ENCODE measurements at places on chromosomes 13 and 19. TPM values are rescaled to one million over a fixed set of nuclear protein-coding genes. Genes with fewer than 3 reads are reported as not detected.

DNA sequence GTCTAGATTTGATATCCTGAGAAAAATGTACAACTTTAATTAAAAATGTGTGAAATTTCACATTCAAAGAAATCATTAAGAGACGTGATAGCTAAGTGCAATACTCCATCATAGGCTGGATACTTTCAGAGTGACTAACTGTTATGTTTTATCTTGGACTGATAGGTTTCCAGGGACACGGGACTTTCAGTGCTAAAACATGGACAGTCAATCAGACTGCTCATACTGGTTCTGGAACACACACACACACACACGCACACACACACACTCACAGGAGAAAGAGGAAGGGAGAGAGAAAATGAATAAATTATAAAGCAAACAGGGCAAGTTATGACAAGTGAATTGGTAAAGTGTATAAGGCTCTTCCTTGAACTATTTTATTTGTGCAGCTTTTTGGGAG is 955.9 kb downstream of the SLITRK5 start:
- no peaks in the 10 kb centered on the region for H3K36me3 ChIP-seq
- no peak overlapping the region for H3K4me3 ChIP-seq
- no peaks in the 10 kb centered on the region for H3K4me1 ChIP-seq

DNA sequence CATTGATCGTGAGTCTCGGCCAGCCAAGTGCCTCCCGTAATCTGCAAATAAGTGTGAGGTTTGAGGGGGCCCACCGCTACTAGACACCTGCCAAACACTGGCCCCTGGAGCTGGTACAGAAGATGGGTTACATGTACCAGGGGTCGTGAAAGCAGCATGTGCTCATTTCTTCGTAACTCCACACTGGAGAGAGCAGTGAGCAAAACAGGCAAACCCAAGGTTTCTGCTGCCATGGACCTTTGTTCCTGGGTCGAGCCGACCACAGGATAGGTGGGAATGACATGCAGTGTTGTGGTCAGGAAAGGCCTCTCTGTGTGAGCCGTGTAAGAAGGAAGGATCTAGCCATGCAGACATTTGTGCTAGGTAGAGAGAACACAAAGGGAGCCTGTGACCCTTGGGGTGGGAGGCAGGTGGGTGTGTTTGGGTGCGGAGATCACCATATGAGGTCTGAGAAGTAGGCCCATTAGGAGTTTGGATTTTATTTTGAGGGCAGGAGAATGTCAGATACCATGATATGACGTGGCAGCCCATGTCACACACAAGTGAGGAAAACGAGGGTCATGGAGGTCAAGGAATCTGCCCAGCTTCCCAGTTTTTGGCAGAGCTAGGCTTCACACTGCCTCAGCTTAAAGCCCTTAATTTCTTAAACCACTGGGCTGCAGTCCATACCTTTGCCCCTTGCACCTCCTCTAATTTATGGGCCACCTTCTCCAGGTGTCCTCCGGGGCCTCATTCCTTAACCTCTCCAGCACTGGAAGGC is 919 bp downstream of the GTF3A start:
- peak overlapping the region; percentile 86 for H3K4me3 ChIP-seq
- no peak for DNase-seq
- peak overlapping the region; percentile 57 for H3K27ac ChIP-seq
- peaks cover 27% of the 10 kb centered on the region for H3K36me3 ChIP-seq

- H3K27me3 ChIP-seq = peaks cover 8% of the 10 kb centered on the region
- no peaks in the 10 kb centered on the region for H3K4me1 ChIP-seq
- no peaks in the 10 kb centered on the region for H3K36me3 ChIP-seq
- no peak overlapping the region for H3K27ac ChIP-seq
- DNase-seq = no peak
- no peak overlapping the region for H3K4me3 ChIP-seq
Measured at GRCh38 chr13:97826421-97827012, 127.0 kb upstream of the IPO5 start.

GRCh38 chr19:20414120-20414519 is 151.5 kb downstream of the ZNF737 start:
- no peaks in the 10 kb centered on the region for H3K36me3 ChIP-seq
- no peak overlapping the region for H3K27ac ChIP-seq
- no peak for DNase-seq
- no peak overlapping the region for H3K4me3 ChIP-seq

The GPR12 gene
- total RNA-seq = not detected

The ACER1 gene
- not detected for total RNA-seq

Measured in HFFc6 (cell line).